Esophagus (tissue), 2 donors: ENCODE measurements at places on chromosomes 5 and 9. TPM values are rescaled to one million over a fixed set of nuclear protein-coding genes. Genes with fewer than 3 reads are reported as not detected.

The KDM4C gene
- polyA plus RNA-seq: 8.0 TPM

The PCDHGA5 gene
- polyA plus RNA-seq: 0.14 TPM

The IFNB1 gene
- not detected for polyA plus RNA-seq

The HTR1A gene
- polyA plus RNA-seq: not detected

The FRMD3 gene
- polyA plus RNA-seq: 0.26 TPM

The SLC46A2 gene
- polyA plus RNA-seq: 1.6 TPM

The OR1Q1 gene
- not detected for polyA plus RNA-seq

The SPATA31E1 gene
- polyA plus RNA-seq: not detected

The SPINK4 gene
- polyA plus RNA-seq: not detected

The TTC33 gene
- 3.7 TPM for polyA plus RNA-seq
